ENCODE measurements at places on chromosomes 5 and 9.

DNA sequence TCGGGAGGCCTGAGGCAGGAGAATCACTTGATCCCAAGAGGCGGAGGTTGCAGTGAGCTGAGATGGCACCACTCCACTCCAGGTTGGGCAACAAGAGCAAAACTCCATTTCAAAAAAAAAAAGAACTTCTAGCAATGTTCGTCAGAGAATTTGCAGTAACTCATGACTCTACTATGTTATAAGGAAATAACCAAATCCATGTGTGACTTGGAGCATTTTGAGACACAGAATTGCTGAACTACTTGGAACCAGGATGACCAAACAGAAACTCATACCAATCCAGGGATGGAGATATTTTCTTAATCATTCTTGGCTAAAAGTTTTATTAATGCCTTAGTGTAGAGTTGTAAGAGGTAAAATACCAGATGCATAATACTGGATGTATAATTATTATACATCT is 99.9 kb upstream of the BNC2 start:
- no peaks in the 10 kb centered on the region for H3K27me3 ChIP-seq
- no peak overlapping the region for H3K27ac ChIP-seq
- no peaks in the 10 kb centered on the region for H3K4me1 ChIP-seq
- no peaks in the 10 kb centered on the region for H3K36me3 ChIP-seq
- no peak for DNase-seq
- H3K4me3 ChIP-seq: no peak overlapping the region

- no peaks in the 10 kb centered on the region for H3K4me1 ChIP-seq
- no peak overlapping the region for H3K27ac ChIP-seq
- no peaks in the 10 kb centered on the region for H3K27me3 ChIP-seq
- DNase-seq: no peak
These were observed 90.8 kb downstream of the SUSD1 start for GRCh38 chr9:112084334-112084733.

GRCh38 chr5:147223343-147223742 is 11.5 kb upstream of the STK32A start:
- H3K36me3 ChIP-seq: no peaks in the 10 kb centered on the region
- DNase-seq: no peak
- no peak overlapping the region for H3K4me3 ChIP-seq
- H3K27me3 ChIP-seq: no peaks in the 10 kb centered on the region
- no peak overlapping the region for H3K27ac ChIP-seq
- no peaks in the 10 kb centered on the region for H3K4me1 ChIP-seq

GRCh38 chr9:121262423-121262822 is 5.5 kb upstream of the GSN start:
- no peaks in the 10 kb centered on the region for H3K36me3 ChIP-seq
- H3K4me1 ChIP-seq: no peaks in the 10 kb centered on the region
- no peaks in the 10 kb centered on the region for H3K27me3 ChIP-seq

DNA sequence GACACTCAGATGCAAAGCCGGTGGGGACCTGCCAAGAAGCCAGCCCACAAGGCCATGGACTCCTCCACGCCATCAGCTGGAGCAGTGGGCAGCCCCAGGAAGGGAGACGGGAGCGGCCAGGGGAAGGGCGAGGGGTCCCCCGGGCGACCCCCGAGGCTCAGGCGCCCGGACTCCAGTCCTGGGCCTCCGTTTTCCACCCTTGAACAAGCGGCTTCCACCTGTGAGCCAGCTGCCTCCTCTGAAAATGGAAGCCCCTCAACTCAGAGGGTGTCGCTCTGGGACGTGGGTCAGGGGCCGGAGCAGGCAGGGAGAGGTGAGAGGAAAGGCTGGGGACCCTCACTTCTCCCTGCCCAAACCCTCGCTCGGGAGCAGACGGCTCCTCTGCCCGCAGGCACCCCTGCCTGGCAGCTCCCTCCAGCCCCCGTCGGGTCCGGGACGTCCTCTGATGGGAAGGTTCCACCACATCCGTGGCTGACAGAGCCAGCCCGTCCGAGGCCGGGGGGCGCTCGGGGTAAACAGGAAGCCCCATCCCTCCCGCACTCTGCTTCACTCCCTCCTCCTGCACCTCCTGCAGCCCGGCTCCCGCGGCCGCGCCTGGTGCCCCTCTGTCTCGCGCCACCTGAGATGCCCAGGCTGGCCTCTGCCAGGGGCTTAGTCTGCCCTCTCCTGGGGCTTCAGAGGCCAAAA is 3.7 kb upstream of the EGFL7 start:
- no peaks in the 10 kb centered on the region for H3K36me3 ChIP-seq
- no peaks in the 10 kb centered on the region for H3K27me3 ChIP-seq
- no peak overlapping the region for H3K4me3 ChIP-seq

GRCh38 chr5:75405296-75405695 is 68.3 kb downstream of the HMGCR start:
- no peak for DNase-seq
- H3K36me3 ChIP-seq: no peaks in the 10 kb centered on the region
- no peaks in the 10 kb centered on the region for H3K27me3 ChIP-seq
- H3K4me3 ChIP-seq: no peak overlapping the region

Measured in aorta (tissue), 5 donors.